ENCODE measurements at places on chromosomes 5 and 9.
A peak's percentile ranks its signal among the peaks of the same experiment; 100 is the strongest.

- peak; percentile 32 for DNase-seq
Observed at GRCh38 chr5:88502179-88503040, 233.8 kb upstream of the TMEM161B start.

DNA sequence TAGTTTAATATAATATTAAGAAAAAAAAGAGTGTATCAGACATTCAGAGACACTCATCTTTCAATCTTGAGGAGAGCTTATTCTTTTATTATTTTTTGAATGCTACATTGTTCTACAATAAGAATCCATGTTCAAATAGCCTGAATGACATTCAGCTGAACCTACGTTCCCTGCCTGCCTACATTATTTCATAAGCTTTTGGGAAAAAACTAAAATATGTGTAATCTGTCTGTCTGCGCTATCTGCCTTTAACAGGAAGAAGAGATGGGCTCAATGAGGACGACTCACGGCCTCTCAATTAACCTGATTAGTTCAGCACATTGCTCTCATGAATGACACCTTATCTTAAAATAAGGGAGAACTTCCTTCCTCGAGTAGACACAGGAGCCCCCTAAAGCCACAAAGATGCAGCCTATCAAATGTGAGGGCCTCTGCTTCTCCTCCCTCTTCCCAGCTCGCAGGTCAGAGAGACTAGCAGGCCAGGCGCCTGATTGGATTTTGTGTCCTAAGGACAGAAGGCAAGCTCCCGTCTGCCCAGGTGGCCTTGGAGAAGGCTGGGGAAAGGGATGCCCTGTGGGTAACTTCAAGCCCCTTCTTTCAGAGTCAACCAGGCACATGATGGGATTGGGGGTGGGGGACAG lies 37.8 kb downstream of the EBF1 start:
- no peak for DNase-seq

GRCh38 chr9:14654932-14655331 lies 38.3 kb downstream of the ZDHHC21 start:
- no peak for DNase-seq

DNA sequence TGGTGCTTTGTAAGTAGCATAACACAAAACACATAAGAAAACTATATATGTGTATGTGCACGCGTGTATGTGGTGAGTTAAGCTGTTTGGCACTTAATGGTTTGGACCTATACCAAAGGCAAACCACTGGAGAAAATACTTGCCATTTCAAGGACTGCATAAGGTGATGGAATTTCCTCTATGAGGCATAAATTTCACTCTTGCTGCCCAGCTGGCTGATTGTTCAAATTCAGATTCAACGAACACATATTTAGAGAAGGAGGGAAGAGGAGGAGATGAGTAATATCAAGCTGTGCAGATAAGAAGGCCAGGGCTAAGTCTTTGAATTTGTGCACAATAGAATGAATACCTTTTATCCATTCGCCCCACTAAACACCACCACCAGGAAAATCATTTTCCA lies 470.6 kb upstream of the MPDZ start:
- no peak for DNase-seq

DNA sequence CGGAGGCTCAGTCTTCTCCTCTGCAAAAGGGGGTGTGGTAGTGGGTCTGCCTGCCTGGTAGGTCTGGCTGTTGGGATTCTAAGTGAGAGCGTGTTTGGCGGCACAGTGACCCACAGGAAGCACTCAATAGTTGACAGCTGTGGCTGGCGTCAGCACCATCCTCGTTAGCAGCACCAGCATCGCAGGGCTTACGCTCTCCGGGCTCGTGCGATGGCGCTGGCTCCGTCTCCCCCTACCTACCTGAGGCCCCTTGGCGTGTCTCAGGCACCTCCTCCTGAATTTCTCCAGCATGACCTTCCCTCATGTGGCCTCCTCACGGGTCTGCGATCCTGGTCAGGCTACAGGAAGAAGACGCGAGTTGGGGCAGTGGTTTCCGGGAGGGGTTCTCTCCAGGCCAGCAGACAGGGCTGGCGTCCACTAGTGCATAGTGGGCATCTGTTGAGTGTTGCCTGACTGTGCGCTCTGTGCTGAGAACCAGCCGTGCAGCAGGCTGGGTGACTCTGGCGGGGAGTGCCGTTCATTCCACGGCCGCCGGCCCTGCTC lies 66.9 kb downstream of the HMCN2 start:
- DNase-seq, result no peak

- DNase-seq, result no peak
Observed at GRCh38 chr5:122391621-122392020, 79.6 kb downstream of the SNCAIP start.

GRCh38 chr5:129978270-129978669 lies 74.0 kb downstream of the CHSY3 start:
- no peak for DNase-seq

- no peak for DNase-seq
Observed at GRCh38 chr5:9209846-9210492, 335.9 kb downstream of the SEMA5A start.

- no peak for DNase-seq
Observed at GRCh38 chr9:134434894-134435506, 108.7 kb downstream of the RXRA start.

DNA sequence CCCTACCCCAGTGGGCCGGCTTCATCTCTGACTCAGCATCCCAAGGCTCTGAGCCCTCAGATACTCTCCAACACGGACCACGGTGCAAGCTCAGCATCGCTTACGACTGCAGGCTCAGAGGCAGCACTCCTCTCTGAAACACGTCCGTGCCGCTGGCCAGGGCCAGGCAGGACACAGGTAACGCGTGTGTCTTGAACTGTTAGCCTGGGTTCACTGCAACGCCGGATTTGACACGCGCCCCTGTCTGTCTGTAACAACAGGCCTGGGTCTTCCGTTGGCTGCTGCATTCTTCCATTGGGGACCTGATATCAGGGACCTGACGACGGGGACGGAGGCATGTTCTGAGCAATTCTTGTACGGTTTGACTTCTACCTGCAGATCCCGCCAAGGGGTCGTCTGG lies 6.4 kb downstream of the SLC6A3 start:
- DNase-seq, result no peak

GRCh38 chr9:132644251-132644650 lies 25.5 kb downstream of the DDX31 start:
- no peak for DNase-seq

DNA sequence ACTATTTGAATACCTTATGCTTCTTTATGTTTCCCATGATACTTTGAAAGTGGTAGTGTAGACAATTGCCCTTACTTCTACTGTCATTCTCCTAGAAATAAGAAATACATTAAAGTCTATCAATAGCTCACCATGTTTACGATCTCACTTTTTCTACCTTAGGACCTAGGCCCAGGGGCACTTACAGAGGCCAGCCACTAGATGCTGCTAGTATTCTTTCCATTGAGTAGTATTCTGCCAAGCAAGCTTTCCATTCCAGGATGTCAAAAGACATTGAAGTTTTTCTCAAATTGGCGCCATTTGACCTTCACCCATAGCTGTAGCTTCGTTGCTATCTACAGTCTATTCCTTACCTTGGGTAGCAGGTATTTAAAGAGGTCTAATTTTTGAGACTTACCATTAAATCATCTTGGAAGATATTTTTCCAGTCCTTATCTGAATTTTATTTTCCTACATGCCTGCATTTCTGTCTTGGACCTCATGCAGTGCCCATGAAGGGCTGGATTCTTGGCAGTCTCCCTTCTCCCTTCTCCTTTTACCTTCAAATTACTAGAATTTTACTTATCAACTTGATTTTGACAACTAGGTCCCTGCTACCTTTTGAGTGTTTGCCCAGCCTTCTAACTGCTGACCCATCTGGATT lies 246.0 kb upstream of the NUDT12 start:
- DNase-seq, result no peak

GRCh38 chr5:89535411-89535810 lies 652.4 kb upstream of the MEF2C start:
- DNase-seq, result no peak

DNA sequence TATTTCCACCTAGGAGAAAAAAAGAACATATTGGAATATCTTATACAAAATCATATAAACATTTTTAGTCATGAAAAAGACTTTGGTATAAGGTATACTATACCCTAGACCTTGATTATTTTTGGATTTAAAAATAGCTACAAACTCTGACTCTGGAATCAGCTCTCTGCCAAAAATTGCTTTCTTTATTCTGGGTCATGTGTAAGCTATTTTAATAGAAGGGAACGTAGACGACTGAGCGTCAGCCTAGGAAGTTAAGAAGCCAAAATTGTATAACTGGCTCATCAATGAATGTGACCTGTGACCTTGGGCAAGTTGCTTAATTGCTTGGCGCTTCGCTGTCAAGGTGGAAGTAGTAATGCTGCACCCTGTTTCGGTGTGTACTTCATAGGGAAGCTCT lies 157.1 kb downstream of the PARP8 start:
- DNase-seq, result no peak

- no peak for DNase-seq
Observed at GRCh38 chr5:88979244-88979643, 96.3 kb upstream of the MEF2C start.

- no peak for DNase-seq
Observed at GRCh38 chr5:91053741-91054025, 329.4 kb downstream of the ARRDC3 start.

- DNase-seq, result peak; percentile 57
Observed at GRCh38 chr9:137550231-137550621, at the start of gene PNPLA7. PNPLA7 (minus strand) TSS chr9:137550402; CDS start chr9:137550197, 205 bp downstream.

GRCh38 chr5:37248970-37249814 lies at the start of gene CPLANE1:
CPLANE1 (minus strand) TSS chr5:37249376; CDS start chr5:37247698, 1,678 bp downstream.
- peak; percentile 49 for DNase-seq

DNA sequence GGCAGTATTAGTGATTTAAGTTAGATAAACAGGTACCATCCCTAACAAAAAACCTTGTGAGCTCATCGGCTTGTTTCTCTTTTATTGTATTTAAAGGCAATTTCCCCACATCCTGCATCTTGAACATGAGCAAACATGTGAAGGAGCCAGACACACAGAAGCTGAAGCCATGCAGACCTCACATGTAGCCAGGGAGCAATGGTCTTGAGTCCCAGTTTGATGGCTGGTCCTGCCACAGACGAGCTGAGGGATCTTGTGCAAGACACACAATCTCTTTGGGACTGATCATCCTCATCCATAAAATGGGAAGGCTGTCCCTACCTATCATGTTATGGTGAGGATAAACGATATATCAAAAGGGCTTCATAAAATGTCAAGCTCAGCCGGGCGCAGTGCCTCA lies 29.6 kb upstream of the XPA start:
- DNase-seq, result no peak

DNA sequence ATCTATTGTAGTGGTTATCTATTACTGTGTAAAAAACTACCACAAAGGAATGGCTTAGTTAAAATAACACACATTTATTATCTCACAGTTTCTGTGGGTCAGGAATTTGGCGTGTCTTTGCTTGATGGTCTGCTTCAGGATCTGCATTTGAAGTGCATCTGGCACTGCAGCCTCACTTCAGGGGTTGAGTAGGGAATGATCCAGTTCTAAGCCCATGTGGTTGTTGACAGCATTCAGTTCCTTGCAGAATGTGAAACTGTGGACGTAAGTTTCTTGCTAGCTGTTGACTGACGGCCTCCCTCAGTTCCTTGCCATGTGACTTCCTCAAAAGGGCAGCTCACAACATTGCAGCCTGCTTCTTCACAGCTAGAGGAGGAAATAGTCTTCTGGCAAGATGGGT lies 2.1 kb upstream of the OGN start:
- DNase-seq, result peak; percentile 50

DNA sequence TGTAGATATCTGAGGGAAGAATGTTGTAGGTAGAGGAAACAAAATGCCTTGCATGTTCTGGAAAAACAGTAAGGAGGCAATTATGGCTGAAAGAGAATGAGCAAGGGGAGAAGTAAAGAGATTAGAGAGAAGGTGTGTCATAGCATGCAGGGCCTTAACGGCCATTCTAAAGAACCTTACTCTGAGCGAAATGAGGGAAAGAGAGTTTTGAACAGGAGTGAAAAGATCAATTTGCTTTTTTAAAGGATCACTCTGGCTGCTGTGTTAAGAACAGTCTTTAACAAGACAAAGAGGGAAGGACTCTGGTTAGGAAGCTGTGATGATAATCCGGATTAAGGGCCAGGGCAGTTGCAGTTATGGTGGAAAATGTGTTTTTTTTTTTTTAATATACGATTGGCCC lies 22.6 kb downstream of the PTBP3 start:
- DNase-seq, result no peak

GRCh38 chr9:136668983-136669790 lies 6.5 kb downstream of the EGFL7 start:
- DNase-seq, result no peak

- no peak for DNase-seq
Observed at GRCh38 chr5:133520991-133521706, 91.2 kb downstream of the FSTL4 start.

DNA sequence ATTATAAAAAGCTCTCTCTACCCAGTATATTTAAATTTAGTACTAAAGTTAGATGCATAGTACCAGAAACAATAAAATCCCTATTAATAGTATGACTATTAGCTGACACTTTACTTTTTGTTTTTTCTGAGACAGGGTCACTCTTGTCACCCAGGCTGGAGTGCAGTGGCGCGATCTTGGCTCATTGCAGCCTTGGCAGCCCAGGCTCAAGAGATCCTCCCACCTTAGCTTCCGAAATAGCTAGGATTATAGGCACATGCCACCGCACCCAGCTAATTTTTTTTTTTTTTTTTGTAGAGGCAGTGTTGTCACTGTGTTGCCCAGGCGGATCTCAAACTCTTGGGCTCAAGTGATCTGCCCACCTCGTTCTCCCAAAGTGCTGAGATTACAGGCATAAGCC lies 8.0 kb downstream of the CCNG1 start:
- DNase-seq, result no peak

DNA sequence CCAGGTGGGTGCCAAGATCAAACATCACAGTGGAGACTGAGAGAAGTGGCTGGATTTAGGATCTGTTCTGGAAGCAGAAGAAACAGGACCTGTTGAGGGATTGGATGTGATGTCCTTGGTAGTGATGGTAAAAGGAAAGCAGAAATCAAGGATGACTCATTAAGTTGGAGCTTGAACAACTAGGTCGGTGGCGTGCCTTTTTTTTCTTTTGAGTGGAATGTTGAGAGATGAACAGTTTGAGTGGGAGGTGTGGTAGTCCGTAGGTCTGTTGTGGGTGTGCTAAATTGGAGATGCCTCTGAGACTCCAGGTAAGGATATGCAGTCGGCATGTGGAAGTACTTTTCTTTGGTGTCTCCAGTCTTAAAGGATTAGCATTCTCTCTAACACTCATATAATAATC lies 92.1 kb upstream of the IL12B start:
- DNase-seq, result no peak
